ENCODE measurements at places on chromosomes 12 and 14. TPM values are rescaled to one million over a fixed set of nuclear protein-coding genes. Genes with fewer than 3 reads are reported as not detected.

Gene CCDC197
- total RNA-seq = not detected

GRCh38 chr12:26266881-26267280 lies 71.5 kb downstream of the SSPN start:
- H3K4me3 ChIP-seq = no peak overlapping the region
- H3K36me3 ChIP-seq = no peaks in the 10 kb centered on the region
- peaks cover 24% of the 10 kb centered on the region for H3K4me1 ChIP-seq
- H3K27me3 ChIP-seq = no peaks in the 10 kb centered on the region

- DNase-seq = no peak
- no peaks in the 10 kb centered on the region for H3K27me3 ChIP-seq
- no peaks in the 10 kb centered on the region for H3K36me3 ChIP-seq
- H3K4me1 ChIP-seq = no peaks in the 10 kb centered on the region
These were observed 149.7 kb upstream of the DCN start for GRCh38 chr12:91332302-91332701.

GRCh38 chr12:53726946-53727309 lies 324 bp downstream of the CALCOCO1 start:
- H3K27ac ChIP-seq = peak overlapping the region; percentile 56
- peak overlapping the region; percentile 44 for H3K4me3 ChIP-seq
- peaks cover 30% of the 10 kb centered on the region for H3K36me3 ChIP-seq
- H3K4me1 ChIP-seq = peaks cover 10% of the 10 kb centered on the region

DNA sequence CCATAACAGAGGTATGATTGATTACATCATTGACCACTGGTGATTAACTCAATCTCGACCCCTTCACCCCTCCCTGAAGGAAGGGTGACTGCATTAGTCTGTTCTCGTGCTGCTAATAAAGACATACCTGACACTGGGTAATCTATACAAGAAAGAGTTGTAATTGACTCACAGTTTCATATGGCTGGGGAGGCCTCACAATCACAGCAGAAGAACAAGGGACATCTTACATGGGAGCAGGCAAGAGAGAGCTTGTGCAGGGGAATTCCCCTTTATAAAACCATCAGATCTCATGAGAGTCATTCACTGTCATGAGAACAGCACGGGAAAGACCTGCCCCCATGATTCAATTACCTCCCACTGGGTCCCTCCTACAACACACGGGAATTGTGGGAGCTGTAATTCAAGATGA lies 55.9 kb upstream of the TMCC3 start:
- H3K27me3 ChIP-seq = no peaks in the 10 kb centered on the region
- H3K4me1 ChIP-seq = peaks cover 17% of the 10 kb centered on the region
- DNase-seq = no peak
- no peak overlapping the region for H3K27ac ChIP-seq
- H3K4me3 ChIP-seq = no peak overlapping the region
- H3K36me3 ChIP-seq = no peaks in the 10 kb centered on the region

DNA sequence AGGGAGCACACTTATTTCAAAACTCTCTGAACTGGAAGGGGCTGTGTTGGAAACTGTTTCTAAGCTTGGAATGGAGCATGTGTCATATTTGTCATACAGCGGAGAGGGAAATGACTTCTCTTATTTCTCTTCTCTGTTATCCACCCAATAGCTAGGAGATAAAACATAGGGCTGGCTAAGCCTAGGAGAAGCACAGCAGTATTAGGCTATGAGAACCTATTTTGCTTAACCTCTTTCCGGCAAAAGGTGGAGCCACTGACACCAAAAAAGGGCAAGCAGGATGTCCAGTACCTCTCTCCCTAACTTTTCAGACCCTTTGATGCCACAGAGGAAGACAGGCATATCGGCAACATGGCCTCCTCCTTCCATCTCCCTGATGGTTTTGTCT lies 148.3 kb downstream of the CRADD start:
- H3K27me3 ChIP-seq = no peaks in the 10 kb centered on the region
- DNase-seq = no peak
- peaks cover 40% of the 10 kb centered on the region for H3K4me1 ChIP-seq
- no peak overlapping the region for H3K4me3 ChIP-seq
- H3K36me3 ChIP-seq = no peaks in the 10 kb centered on the region
- H3K27ac ChIP-seq = peak overlapping the region; percentile 9

Data from thyroid gland (tissue), 4 donors.